Frontal cortex (tissue), 4 donors: ENCODE measurements at places on chromosomes 1 and 21. TPM values are rescaled to one million over a fixed set of nuclear protein-coding genes. Genes with fewer than 3 reads are reported as not detected.

Gene GPR25
- total RNA-seq = not detected

Gene DMRTA2
- 1.2 TPM for total RNA-seq

Gene LHX8
- 2.4 TPM for total RNA-seq

Gene NBPF4
- total RNA-seq = not detected

Gene PLA2G2D
- not detected for total RNA-seq

Gene UTS2
- not detected for total RNA-seq

Gene TSSK3
- total RNA-seq = 0.41 TPM

Gene MCOLN3
- total RNA-seq = not detected

Gene TEX38
- not detected for total RNA-seq
